ENCODE measurements at places on chromosomes 4 and X.

DNA sequence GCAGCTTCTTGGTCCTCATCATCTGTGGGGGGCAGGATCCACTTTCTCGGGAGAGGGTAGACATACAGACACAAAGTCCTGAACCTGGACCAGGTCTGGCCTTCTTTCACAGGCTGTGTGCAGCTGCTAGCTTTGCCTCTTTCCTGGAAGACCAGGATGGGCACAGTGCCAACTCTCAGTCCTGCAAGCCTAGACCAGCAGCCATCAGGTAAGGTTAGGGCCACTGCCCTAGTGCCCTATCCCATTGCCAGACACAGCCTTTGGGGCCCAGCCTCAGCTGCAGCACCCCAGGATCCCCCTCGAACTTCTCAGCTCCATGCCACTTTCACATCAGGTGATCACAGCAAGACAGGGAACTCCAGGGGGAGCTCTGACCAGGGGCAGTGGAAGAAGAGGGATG is 38.4 kb downstream of the ZNF185 start:
- no peak for DNase-seq

GRCh38 chr4:137641544-137641943 is 109.2 kb upstream of the PCDH18 start:
- DNase-seq, result no peak

GRCh38 chr4:160316036-160316435 is 1213.2 kb downstream of the RAPGEF2 start:
- no peak for DNase-seq

GRCh38 chr4:179095585-179096221 is 1653.5 kb upstream of the AGA start:
- peak; percentile 3 for DNase-seq

- DNase-seq, result no peak
These were observed 16.9 kb upstream of the OCIAD1 start for GRCh38 chr4:48813964-48814363.

GRCh38 chr4:149708513-149709130 is 107.0 kb downstream of the IQCM start:
- no peak for DNase-seq
